T-helper 17 cell (primary cell): ENCODE measurements at places on chromosomes 2 and 18.

GRCh38 chr18:58559427-58560186, 69.3 kb downstream of the ALPK2 start:
- no peak for DNase-seq

DNA sequence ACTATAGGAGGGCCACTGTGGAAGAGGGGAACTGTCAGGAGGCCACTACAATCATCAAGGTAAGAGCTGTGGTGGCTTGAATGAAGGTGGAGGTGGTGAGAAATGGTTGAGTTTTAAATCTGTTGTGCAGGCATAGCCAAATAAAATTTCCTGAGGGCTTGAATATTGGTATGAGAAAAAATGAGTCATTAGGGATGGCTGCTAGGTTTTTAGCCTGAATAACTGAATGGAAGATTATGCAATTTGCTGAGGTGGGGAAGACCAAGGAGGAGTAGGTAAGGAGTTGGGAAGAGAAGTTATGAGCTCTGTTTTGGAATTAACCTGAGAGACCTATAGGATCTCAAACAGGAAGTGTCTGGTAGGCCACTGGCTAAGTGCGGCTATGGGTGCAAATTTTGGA, 84.0 kb downstream of the KLHL14 start:
- DNase-seq = no peak

- DNase-seq = no peak
Measured at GRCh38 chr18:62033207-62033606, 140.4 kb upstream of the RNF152 start.

DNA sequence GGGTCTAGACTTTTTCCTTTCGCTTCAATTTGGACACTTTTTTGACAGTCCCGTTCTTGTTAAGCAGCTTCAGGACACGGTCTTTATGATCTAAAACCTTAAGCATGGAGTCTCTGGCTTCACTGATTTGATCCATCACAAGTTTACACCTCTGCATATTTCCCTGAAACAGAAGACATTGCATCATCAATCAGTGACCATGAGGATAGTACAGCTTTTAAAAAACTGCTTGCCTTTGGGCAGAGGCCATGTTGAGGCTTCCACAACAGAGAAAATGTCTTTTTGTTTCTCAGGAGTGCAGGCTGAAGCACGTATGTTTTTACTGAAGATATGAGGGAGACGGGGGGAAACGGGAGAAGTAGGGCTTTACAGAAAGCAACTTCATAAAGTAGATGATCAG, 56.2 kb upstream of the AMMECR1L start:
- DNase-seq = no peak

DNA sequence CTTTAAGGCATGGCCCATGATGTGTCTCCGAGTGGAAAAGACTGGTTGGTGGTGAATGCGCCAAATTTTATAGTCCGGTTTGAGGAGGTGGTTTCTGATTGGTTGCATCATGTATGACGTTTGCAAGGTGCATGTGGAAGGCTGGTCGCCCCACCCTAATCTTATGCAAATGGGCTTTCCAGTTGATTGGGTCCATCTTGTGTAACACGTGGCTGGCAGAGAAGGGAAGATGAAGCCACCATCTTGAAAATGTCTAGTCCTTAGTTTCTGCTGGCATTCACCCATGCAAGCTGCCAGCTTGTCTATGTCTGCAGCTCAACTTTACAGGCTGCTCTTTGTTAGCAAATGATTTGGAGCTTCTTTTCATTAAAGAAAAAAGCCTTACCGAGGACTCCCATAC, 132.2 kb downstream of the PIK3C3 start:
- DNase-seq = no peak

- no peak for DNase-seq
Measured at GRCh38 chr2:126788113-126788512, 110.6 kb upstream of the TEX51 start.

DNA sequence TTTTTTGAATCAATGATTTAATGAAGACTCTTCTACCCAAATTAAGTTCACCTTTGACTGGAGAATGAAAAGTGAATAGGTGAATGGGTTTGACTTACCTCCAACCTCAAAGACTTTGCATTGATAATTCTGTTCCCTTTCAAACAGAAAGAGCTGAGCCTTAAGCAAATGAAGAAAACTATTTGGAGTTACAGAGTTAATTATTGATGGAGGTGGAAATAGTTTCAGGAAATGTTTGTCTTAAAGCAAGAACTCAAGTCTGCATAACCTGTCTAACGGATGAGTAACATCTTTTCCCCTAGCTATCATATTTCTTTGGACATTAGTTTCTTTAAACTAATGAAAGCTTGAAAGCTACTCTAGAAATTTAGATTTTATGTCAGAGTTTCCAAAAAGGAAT, 166.5 kb downstream of the CERS6 start:
- no peak for DNase-seq

GRCh38 chr18:73007195-73007914, 139.6 kb upstream of the NETO1 start:
- no peak for DNase-seq

DNA sequence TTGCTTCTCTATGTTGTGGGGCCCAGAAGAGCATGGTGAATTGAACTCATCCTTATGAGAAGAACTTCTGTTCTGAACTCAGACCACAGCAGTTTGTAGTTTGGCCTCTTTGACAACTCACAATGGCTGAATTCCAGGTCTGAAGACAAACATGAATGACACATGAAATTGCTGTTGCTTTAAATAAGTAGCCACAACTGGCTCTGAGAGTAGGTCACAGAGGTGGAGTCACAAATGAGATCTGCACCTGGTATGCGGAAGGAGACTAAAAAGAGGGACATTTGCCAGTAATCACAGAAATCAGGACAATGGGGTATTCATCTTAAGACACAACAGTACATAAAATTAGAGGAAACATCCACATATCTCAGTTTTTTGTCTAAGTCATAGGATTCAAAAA, 290.3 kb upstream of the MMADHC start:
- no peak for DNase-seq

DNA sequence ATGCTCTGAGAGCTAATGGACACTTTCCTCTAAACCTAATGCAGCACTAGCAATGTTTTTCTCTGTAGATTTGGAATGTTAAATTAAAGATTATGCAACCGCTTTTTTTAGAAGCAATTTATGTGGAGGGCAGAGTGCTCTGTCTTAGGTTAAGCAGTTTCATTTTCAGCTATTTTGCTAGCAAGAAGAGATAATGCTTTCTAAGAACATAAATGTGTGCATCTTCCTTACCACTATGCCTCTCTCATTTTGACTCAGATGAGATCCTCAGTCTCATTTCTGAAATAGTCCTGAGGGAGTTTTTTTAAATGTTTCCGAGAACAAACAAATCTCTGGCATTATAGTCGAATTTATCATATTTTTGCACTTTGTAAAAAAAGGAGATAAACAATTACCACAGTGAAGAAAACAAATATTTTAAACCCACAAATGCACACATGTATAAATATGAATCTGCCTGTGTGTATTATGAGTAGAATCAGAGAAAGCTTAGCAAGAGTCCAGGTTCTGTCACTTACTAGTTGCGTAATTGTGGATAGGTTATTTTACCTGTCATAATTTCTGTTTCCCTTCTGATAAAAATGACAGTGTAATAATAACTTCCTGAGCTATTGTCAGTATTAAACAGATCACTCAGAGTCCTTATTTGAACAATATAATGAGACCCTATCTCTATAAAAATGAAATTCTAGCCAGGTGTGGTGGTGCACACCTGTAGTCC, 207.7 kb upstream of the CRIM1 start:
- DNase-seq = no peak

DNA sequence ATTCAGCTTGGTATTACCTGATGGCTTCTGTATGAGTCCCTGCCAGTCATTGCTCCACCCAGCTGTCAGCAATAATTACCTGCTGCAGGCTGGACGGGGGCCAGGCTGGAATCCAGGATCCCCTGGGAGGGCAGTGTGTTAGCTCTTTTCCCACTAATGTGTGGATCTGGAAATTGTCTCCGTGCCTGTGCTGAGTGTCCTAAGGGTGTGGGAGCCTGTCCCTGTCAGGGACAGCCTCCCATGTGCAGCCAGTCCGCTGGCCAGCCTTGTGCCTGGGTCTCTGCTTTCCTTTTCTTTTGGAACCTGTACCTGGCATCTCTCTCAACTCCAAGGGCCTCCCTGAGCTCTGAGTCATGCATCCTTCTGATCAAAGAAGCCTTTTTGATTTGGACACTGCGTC, 107.2 kb upstream of the SPRED2 start:
- DNase-seq = no peak

DNA sequence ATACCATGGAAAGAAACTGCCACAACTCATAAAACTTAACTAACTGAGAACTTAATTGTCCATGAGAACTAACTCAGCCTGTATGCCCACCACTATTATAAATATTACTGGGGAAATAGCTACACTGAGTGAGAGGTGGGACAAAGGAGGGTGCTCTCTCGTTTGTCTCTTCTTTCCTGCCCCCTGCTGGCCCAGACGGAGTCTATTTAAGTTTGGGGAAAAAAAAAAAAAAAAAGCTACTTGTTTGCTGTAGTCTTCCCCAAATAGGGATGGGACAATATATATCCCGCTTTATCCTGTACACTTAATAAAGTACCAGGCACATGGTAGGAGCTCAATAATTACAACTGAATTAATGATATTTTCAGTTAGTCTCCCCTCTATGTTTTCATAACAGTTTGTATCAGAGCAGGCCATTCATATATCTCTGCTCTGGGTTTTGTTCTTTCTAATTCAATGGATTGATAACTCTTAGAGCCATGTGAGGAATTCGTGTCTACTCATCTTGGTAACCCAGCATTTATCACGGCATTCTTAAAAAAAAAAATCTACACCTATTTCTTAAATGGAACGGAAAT, 647.6 kb upstream of the PKDCC start:
- no peak for DNase-seq

DNA sequence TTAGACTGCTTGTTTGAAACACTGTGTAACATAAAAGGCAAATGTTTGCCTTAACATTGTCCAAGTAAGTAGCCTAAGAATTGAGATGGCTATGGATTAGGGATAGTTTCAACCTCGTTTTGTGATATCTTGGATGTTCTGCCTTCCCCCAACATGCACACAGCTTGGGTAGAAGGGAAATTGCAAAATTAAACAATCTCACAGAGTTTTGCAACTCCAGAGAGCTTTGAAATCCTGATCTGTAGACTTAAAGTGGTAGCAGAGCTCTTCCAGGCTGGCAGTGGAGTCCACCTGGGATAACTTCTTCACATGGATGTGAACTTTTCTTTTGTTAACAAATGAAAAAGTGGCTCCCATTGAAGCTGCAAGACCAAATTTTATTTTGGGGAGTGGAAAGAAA, 59.6 kb downstream of the CHRNA1 start:
- DNase-seq = no peak

GRCh38 chr2:61257446-61257845, 95.5 kb downstream of the C2orf74 start:
- DNase-seq = no peak

DNA sequence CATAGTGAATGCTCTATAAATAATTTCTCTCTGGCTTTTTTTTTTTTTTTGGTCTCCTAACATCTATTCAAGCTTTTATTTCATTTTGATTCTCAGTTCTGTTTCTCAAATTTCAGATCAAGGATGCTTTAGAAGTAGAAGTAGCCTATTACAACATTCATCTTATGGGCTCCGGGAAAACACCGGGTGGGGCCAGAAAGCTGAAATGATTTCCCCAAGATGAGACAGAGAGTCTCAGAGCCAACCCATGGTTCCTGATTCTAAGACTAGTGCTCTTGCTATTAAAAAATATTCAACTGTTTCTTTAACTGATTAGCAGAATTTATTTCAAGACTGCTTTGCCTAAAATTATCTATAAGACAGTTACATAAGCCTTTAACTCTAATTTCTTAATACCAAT, 147.2 kb upstream of the CCDC68 start:
- DNase-seq = no peak

DNA sequence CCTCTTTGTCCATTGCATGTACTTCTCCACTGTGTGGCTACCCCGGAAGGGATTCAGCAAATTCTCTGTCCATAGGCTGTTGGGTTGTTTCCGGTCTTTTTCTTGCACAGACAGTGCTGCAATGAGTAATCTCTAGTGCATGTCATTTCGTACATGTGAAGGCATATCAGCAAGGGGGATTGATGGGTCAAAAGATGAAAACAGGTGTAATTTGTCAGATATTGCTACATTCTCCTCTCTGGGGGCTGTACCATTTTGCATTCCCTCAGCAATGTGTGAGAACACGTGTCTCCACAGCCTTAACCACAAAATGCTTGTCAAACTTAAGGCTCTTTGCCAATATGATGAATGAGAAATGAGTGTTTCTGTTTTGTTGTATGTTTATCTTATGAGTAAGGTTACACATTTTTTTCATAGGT, 60.5 kb downstream of the KLHL29 start:
- DNase-seq = no peak

DNA sequence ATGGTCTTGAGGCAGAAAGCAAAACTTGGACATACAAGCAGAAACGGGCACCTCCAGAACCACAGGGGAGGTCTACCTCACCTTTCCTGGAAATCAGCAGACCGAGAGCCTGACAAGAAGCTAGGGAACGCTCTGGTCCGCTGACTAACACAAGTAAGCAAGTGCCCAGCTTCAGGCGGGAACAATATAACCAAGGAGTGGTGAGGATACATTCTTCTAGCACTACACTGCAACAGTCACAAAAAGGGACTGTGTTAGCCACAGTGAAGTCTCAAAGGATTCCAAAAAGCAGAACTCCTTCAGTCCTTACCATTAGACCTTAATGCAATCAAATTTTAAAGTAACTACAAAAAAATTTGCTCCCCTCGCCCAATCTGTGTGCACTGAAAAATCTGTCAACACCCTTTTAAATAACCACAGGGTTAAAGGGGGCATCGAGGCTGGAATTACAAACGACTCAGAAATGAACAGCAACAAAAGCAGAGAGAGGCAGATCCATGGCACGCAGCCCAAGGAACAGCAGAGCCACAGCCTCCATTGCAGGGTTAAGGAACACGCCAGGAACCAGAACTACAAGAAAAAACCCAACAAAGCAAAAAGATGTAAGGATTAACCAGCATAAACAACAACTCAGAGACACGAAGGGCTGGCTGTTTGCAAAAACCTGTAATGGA, 7.1 kb downstream of the THAP4 start:
- DNase-seq = no peak

DNA sequence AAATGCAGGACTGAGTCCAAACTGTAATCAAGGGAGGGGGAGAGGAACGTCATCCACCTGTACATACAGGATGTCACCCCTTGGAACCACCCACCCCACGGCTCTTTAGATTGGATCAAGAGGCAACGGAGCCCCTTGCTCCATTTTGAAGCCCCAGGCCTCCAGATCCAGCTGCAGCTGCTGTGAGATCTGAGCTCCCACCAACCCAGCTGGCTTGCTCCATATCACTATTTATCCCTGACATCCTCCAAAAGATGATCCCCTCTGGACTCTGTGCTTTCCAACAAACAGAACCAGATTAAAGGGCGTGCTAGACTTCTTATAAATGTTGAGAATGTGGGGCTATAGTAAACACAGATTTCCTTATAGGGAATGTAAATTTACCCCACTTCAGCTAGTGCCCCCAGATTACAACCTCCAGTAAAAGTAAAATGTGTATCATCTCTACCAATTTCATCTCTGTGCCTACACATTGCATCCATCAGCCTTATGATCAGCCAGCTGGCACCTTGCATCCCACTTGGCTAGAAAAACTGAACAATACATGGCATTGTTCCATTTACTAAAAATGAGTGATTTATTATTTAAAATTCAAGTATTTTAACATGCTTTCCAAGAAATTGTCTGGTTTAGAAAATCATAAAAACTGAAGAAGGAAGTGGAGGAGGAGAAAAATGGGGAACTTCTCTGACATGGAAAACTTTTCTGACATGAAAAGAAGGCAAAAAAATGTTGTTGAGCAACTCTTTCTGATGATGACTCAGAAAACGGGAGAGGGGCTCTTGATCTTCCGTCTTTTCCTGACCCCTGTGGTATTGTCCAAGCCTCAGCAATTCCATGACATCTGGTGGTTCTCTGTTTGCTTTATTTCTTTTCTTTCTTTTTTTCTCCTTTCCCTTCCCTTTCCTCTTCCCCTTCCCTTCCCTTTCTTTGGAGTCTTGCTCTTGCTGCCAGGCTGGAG, 262.6 kb upstream of the THUMPD2 start:
- no peak for DNase-seq
